ENCODE measurements at places on chromosomes 4 and X.

- DNase-seq: peak; percentile 33
Observed at GRCh38 chr4:7813674-7814073, 126.0 kb downstream of the AFAP1 start.

DNA sequence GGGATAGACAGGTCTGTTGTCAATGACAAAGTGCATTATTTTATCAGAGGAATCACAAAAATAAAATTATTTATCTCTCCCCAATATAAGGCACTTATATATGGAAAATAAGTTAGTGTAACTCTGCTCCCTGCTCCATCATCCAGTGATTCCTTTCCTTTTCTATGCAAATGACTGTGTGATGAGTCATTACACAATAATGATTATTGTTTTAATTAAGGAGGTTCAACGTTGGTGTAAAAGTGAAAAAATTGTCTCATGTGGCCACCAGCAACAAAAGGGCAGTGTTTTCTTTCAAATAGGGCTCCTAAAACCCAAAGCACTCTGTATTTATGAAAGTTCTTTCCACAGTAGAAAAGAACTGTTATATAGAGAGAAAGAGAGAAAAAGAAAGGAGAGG, 16.7 kb downstream of the SLC7A11 start:
- DNase-seq: no peak

DNA sequence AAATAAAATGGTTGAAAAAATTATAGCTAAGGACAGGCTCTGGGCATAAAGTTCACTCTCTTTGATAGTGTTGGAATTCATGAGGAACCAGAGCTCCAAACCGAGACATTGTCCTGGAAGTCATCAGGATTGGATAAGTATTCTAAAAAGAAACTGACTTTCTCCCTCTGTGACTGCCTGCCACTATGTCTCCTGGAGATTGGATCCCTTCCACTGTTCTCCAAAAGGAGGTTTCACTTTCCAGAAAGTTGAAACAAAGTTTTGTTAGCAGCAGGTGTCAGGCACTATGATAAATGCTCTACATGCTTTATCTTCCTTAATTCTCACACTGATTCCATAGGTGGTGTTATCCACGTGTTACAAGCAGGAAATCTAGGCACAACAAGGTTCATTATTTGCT, 16.8 kb downstream of the BANK1 start:
- DNase-seq: no peak

DNA sequence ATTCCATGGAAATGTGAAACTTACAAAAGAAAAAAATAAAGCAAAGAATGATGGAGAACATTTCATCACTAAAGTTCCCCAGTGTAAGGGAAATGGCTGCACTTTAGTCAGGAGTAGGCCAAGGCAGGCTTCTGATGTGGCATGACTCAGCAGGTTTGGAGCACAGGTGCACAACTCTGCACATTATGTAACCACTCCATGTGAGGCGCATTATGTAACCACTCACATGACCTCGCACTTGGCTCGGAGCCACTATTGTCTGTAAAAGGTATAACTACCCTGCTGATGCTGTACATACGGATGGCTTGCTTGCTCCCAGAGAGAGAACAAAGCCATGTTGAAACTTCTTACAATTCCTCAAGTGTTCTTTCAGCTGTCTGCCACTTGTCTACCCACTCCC, 727.6 kb downstream of the TRAM1L1 start:
- DNase-seq: peak; percentile 90

DNA sequence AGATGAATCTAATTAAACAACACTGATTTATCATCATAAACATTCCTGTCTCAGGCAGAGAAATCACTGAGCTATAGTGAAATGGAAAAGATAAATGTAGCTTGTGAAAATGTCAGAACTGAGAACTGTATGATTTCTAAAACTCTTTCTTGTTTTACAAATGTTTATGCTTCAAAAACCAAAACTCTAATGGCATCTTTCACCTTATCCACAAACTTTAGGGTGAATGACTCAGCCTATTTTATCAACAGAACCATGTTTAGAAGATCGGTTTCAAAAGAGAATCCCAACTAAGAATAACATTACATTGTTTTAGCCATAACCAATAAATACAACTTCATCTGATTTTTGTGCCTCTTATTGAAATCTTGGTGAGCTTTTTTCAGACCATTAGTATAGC, 21.4 kb downstream of the NKX6-1 start:
- DNase-seq: no peak

GRCh38 chr4:119671205-119671604, 42.6 kb upstream of the PDE5A start:
- DNase-seq: no peak

GRCh38 chr4:150348079-150348478, 233.9 kb upstream of the MAB21L2 start:
- DNase-seq: peak; percentile 77

DNA sequence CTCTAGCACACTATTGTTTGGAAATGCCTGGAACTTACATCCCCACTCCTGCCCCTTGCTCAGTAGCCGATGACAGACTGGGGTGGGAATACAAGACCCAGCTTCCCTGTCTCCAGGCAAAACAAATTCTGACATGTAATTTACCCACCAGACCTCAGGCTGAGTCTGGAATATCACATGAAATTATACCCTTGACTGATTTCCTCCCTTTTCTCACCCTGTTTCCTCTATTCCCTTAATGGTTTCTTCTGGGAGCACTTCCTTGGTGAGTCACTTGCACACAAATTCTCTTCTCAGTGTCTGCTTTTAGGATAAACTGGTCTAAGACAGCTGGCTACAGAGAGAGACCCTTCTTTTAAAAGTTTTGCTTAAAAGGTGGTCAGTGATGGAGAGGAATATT, 65.8 kb upstream of the DIPK2B start:
- peak; percentile 1 for DNase-seq

- no peak for DNase-seq
Observed at GRCh38 chrX:112306027-112306426, 223.5 kb upstream of the TRPC5 start.

DNA sequence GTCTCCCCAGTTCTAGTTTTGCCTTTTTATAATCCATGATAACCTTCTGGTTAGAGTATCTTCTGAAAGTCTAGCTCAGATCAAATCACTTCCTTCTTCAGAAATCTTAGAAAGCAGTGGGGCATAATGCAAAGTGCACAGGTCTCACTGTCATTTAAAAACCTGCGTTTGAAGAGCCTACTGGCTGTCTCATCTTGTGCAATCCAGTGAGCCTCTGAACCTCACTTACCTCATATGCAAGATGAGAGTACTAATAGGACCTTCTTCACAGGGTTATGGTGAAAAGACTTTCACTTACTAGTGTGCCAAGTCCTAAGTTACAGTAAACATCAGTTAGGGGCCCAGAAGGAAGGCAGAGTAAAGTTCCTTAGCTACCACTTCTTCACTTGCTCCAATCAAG, 131.4 kb downstream of the ENOX2 start:
- no peak for DNase-seq

GRCh38 chr4:48180234-48180633, 46.2 kb upstream of the TXK start:
- DNase-seq: no peak

GRCh38 chr4:53461244-53461643, 83.8 kb downstream of the FIP1L1 start:
- DNase-seq: no peak

- peak; percentile 28 for DNase-seq
Observed at GRCh38 chr4:47287735-47288134, 175.8 kb downstream of the COMMD8 start.

- DNase-seq: no peak
Observed at GRCh38 chr4:122083989-122084388, 68.1 kb upstream of the BLTP1 start.

DNA sequence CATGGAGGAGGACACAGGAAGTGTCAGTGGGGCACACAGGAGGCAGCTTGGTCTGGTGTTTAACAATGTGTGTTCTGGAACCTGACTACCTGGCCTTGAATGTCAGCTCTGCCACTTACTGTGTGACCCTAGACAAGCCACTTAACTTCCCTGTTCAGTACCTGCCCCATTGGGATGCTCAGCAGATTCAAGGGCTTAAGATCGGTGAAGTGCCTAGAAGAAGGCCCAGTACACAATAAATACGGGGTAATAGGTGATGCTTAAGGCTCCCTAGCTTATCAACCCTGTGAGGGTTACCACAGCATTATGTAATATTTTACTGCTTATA, 1.6 kb upstream of the CHIC2 start:
- no peak for DNase-seq

- DNase-seq: no peak
Observed at GRCh38 chr4:8325291-8325973, 55.9 kb downstream of the HTRA3 start.

- no peak for DNase-seq
Observed at GRCh38 chr4:172489861-172490260, 676.7 kb downstream of the GALNTL6 start.

DNA sequence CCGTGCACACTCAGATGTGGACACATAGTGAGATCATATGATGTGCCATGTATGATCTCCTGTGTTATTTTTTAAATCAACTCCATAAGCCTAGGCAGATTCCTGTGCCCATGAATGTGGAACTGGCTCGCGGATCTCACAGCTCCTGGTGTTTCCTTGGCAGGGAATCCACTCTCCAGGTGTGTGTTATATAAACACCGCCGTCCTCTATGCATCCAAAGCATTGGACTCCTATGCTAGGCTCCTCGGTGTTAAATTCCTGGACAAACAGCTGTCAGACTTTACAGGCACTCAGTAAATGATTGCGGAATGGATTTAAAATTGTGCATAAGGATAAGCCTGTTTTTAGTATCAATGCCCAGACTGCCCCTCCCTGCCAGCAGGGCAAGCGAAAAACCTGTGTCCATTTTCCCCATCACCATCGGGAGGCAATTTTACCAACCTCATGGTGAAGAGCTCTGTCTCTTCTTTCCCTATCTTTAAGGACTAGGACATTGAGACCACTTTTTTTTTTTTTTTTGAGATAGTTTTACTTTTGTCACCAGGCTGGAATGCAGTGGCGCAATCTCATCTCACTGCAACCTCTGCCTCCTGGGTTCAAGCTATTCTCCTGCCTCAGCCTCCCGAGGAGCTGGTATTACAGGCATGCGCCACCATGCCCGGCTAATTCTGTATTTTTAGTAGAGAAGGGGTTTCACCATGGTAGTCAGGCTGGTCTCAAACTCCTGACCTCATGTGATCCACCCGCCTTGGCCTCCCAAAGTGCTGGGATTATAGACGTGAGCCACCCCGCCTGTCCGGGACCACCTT, 23.6 kb upstream of the GPR78 start:
- DNase-seq: no peak
